ENCODE measurements at places on chromosomes 6 and 20.

DNA sequence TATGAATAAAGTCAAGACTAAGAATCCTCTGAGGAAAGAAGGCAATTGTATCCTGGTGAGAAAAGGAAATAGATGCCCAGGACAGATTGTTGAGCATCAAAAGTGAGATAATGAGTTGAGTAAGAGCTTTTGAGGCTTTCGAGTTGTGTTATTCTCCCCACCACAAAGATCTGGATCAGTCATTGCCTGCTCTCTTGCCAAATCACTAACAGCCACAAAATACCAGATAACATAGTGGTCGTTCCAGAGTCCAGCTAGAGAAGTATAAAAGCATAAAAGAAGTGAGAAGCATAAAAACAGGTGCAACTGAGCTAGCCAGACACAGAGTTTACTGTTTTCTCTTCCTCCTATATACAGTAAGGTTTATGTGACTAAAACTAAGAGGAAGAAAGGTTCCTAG lies 4.9 kb downstream of the SPINT4 start:
- no peak for DNase-seq

DNA sequence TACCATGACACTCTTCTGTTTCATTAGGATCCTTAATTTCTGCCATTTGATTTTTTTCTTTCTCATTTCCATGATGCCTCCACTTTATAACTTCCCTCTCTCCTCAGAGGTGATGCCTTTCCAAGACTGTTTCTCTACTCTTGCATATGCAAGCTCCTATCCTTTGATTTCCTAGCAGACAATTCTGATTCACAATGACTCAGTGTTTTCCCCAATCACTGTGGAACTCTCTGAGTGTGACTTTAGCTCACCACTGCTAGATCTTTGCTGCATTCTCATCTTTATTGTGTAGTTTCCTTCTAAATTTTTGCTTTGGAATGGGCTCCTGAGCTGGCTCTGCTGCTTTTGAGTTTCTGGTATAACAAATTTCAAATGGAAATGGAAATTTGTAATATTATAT lies 184.9 kb downstream of the TINAG start:
- no peak for DNase-seq

DNA sequence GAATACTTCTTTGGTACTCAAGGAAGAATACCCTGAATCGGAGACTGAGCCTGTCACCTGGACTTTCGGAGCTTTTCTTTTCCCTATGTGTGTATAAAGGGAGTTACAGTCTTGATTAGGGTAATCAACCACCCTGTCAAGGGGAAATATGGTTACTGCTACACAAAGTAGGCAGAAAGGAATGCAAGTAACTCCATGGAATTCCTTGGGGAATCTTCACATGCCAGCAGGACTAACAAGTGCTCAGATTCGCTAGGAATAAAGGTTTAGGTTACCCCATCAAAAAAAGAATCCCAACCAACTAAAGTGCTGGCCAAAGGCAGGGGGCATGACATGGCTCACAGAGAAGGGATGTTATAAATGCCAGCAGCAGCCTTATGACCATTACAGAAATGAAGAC lies 10.4 kb downstream of the KCNS1 start:
- DNase-seq: no peak

- no peak for DNase-seq
These were observed 275.9 kb downstream of the RNF144B start for GRCh38 chr6:18663011-18663410.

GRCh38 chr20:20448881-20449280 lies 81.0 kb downstream of the INSM1 start:
- DNase-seq: no peak

DNA sequence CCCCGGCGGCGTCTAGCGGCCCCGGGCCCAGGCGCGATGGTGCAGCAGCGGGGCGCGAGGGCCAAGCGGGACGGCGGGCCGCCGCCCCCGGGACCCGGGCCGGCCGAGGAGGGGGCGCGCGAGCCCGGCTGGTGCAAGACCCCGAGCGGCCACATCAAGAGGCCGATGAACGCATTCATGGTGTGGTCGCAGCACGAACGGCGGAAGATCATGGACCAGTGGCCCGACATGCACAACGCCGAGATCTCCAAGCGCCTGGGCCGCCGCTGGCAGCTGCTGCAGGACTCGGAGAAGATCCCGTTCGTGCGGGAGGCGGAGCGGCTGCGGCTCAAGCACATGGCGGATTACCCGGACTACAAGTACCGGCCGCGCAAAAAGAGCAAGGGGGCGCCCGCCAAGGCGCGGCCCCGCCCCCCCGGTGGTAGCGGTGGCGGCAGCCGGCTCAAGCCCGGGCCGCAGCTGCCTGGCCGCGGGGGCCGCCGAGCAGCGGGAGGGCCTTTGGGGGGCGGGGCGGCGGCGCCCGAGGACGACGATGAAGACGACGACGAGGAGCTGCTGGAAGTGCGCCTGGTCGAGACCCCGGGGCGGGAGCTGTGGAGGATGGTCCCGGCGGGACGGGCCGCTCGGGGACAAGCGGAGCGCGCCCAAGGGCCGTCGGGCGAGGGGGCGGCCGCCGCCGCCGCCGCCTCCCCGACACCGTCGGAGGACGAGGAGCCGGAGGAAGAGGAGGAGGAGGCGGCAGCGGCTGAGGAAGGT lies 715 bp downstream of the SOX12 start:
- DNase-seq: no peak

GRCh38 chr6:133550026-133550425 lies 308.9 kb downstream of the EYA4 start:
- DNase-seq: no peak

DNA sequence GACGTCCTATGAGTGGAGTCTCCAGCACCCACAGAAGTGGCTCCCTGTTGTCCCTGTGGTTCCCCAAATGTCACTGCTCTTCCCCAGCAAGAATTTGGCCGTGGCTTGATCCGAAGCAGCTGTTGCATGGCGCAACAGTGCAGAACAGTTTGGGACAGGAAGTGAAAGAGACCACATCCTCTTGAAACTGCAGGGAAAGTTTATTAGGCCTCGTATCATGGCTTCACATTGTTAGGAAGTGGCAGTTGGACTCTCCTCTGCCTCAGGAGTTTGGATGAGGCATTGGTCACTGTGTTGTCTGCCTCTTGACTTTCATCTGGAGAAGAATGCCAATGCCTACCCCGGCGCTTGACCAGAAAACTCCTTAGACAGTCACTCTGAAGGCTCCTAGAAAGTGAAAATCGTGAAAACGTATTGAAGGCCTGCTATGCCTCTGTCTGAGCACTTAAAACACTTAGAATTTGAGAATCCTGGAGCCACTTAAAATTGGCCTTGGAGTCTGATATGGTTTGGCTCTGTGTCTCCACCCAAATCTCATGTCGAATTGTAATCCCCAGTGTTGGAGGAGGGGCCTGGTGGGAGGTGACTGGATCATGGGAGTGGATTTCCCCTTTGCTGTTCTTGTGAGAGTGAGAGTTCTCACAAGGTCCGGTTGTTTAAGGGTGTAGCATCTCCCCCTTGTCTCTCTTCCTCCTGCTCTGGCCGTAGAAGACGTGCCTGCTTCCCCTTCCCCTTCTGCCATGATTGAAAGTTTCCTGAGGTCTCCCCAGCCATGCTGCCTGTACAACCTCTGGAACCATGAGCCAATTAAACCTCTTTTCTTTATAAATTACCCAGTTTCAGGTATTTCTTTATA lies 334.9 kb upstream of the JARID2 start:
- DNase-seq: no peak

DNA sequence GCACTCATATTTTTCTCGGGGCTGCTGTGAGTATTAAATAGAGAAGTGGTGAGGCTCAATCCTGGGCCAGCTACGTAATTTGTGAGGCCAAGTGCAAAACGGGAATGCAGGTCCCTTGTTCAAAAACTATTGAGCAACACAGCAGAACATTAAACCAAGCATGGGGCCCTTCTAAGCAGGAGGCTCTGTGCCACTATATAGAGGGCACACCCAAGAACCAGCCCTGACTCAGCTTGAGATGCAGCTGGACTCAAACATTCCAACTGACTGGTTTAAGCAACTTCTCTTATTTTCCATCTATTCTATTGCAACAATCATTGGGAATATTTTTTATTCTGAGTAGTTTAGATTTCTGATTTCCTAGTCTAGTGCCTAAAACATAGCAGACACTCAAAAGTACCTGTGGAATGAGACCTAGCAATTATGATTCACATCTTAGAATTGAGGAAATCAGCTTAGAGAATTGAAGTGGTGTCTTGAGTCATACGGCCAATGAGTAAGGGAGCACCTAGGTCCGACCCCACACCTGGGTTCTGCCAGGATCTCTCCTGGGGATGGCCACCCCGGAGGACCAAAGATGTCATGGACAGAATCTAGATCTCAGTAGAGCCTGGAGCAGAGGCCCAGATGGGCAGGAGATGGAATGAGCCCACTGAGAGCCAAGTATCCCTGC lies 1.3 kb downstream of the SIRPB2 start:
- no peak for DNase-seq

DNA sequence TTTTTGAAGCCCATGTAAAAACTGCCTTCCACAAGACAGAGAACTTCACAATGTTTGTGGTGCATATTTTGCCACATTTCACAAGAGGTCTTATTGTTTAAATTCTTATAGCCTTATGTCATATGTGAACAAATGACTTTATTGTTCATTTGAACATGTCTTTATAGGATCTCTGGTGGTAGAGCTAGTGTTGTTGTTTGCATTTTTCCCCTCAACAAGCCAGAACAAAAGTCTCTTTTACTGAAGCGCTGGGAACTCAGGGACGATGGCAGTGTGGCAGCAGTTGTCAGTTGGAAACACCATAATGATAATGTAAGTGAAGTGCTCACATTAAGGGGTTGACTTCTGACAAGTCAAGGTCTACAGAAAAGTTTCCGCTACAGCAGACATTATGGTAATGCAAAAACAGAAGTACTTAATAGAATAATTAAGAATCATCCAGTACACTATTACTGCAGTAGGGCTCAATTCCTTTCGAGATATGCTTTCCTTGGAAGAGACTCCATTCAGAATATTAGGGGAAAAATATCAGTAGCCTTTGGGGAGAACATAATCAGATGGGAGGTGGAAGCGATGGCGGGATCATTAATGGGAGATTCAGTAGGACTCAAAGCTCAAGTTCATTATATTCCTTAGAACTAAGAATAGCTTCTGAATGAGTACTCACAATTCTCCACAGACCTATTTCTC lies 180.0 kb downstream of the GJA10 start:
- no peak for DNase-seq

GRCh38 chr20:36411861-36412454 lies 105.8 kb downstream of the DLGAP4 start:
- no peak for DNase-seq

DNA sequence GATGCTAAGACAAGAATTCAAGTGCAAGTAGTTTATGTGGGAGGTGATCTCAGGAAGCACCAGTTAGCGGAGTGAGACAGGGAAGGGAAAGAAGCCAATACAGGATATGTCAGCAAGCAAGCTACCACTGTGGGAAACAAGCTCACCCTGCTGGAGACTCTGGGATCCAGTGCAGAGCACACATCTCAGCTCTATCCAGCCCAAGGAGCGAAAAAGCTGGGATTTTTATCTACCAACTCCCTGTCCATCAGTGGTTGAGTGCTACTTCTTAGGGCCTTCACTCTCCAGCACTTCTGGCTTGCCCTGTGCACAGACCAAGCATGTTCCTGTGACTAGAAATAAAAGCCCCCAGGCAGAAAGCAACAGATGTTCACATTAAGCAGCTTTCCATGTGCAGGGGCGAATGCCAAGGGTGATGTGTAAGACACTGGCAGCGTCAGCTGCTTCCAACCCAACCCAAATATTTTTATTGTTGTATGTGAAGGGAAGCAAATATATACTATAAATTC lies 10.8 kb upstream of the RNF24 start:
- DNase-seq: peak; percentile 25

DNA sequence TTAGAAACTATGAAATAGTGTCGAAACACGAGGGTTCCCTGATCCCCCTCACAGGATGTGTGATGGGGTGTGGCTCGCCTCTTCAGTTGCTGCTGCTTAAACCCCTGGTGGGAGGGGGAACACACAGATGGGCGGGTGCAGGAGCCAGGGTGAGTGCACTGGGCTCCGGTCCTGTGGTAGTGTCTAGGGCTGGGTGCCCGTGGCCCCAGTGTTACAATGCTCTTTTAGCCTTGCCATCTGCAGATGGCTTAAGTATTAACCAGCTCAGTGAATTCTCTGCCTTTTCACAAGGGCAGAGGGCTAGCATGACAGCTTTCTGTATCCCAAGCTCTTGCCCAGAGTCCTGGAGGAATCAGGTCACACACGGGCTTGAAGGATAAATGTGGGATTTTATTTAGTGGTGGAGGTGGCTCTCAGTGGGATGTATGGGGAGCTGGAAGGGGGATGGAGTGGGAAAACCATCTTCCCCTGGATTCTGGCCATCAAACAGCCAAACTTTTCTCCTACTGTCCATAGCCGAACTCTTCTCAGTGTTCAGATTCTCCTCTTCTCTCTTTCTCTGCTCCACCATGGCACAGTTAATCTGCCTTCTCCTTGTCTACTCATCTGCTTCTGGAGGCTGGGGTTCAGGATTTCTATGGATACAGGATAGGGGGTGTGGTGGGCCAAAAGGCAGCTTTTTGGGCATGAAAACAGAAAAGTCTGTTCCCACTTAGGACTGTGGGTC lies 659.0 kb downstream of the EPM2A start:
- no peak for DNase-seq

GRCh38 chr6:13453771-13454251 lies 33.6 kb downstream of the GFOD1 start:
- DNase-seq: peak; percentile 77
